ENCODE measurements at places on chromosomes 16 and 17.

GRCh38 chr16:57301126-57301817 is 16.8 kb upstream of the PLLP start:
- no peak for DNase-seq

- no peak for DNase-seq
Observed at GRCh38 chr17:10172241-10172741, 26.1 kb downstream of the GAS7 start.

GRCh38 chr16:11354733-11355574 is 9.7 kb downstream of the RMI2 start:
- DNase-seq: peak; percentile 56

- DNase-seq: no peak
Observed at GRCh38 chr16:35741546-35741945, 2282.1 kb downstream of the TP53TG3F start.

DNA sequence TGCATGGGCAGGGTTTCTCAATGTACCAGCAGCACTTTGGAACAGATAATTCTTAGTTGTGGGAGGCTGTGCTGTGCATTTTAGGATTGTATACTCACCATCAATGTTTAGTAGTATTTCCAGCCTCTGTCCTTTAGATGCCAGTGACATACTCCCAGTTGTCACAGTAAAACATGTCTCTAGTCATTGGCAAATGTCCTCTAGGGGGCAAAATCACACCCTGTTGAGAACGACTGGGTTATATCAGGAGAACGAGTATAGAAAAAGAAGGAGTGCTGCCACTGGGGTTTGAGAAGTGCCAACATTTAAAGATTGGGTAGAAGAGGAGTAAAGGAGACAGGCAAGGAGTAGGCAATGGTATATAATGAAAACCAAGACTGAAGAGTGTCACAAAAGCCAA is 37.9 kb upstream of the SMIM36 start:
- no peak for DNase-seq

DNA sequence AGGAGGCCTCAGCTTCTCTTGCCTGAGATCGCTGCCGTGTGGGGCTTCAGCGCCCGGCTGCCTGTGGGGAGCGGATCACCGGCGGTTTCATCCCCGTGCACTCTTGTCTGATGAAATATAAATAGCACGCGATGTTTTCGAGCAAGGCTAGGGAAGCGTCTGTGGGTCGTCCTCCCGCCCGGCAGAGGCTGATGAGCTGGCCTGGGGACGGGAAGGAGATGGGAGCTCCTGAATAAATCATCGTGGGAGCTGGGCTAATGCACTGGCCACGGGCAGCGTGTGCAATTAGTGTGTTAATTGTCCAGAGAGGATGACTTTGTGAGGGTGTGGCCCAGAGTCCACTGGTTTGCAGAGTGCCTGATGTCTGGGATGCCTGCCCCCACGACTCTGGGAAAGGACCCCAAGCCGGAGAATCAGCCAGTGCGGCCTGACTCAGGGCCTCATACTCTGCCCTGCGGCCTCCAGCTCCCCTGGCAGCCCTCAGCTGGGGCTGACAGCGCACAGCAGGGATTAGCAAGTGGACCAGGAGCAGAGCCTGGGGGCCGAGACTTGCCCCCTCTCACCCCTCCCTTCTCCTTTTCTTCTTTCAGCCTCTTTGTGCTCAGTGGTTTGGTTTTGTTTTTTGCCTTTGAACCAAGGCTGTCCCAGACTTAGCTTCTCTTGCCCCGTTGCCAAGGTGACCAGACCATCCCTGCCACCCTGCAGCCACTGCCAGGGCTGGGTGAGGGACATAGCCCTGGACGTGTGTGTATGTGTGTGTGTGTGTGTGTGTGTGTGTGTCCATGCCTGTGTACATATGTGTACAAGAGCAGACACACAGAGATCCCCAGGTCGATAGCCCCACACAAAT is 21.4 kb downstream of the KCNJ12 start:
- DNase-seq: no peak

- DNase-seq: no peak
Observed at GRCh38 chr16:49674351-49674851, 181.5 kb downstream of the ZNF423 start.

DNA sequence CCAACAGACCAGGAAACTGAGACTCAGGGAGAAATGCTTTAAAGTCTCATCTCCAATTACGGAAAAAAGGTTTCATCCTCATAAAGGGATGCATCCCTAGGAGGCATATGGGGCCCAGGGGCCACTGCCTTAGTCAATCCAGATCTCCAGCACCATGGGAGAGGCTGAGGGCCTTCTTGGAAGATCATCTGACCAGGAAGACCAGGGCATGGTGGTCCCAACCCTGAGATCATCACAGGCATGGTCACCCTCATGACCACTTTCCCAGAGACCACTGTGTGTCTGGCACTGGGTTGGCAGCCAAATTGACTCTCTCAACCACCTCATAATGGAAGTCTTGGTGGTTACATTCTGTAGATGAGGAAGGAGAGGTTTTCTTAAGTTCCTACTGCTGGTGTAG is 23.4 kb upstream of the CES5A start:
- no peak for DNase-seq

DNA sequence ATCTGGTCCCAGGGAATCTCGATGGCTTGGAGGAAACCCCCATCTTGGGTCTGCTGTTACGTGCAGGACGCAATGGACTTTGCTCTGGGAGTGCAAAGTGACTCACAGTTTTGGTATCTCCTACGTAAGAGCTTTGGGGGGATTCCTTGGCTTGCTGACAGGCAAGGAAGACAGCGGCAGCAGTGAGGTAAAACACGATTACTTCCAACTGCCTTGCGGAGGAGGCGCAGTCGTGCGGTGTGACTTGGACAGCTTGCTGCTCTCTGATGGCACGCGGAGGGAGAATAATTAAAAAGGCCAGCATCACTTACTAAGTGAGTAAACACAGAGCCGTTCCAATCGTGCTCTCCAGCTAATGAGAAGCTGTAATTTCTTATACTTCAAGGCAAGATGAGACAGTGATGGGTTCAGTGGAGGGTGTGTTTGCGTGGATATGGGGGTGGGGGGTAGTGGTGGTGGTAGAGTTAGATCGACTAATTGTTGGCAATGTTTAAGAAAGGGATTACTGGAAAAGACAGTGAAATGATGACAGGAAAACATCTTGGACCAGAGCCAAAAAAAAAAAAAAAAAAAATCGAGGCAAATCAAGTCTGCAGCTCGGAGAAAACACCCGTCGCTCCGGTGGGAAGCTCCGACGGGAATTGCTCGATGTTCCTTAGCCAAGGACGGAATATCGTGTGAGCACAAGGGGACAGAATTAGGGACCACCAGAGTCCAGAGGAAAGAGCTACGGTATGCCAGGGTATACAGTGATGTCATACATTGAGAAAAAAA is 184.8 kb upstream of the ZFHX3 start:
- no peak for DNase-seq

DNA sequence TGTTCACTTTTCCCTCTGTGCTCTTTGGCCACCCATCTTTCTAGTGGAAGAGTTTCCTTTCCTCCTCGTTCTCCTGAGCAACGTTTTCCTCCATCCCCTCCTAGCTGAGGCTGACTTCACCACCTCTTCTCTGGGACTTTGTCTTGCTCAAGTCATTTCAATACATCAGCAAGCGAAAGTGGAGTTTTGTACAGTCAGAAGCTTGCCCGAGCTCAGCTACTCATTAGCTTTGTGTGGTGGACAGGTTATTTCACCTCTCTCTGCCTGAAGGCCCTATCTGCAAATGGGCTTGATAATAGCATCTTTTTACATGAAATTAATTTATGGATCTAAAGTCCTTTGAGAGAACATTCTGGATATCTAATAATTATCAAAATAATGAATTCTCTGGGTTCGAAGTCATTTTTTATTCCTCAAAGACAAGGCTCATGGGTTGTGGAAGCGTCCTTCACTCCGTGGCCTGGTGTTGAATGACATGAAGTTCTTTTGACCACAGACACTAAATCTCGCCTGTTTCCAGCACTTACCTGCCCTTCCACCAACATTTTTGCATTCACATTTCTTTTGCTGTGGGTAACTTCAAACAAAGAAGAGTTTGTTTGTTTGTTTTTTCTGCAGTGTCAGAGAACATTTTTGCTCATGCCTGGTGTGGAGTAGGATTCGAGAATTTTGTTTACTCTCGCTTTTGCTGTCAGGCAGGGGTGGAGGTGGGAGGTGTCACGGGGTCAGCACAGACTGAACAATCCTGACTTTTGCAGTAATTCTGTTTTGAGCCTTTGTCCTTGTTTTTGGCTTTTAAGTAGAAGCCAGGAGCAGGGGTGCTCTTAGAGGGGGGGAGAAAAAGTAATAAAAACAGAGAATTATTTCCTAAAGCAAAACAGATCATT is 155.0 kb upstream of the CACNG5 start:
- no peak for DNase-seq

- no peak for DNase-seq
Observed at GRCh38 chr16:11302977-11303376, 21.8 kb upstream of the PRM1 start.

GRCh38 chr17:17295141-17295540 is 8.0 kb upstream of the NT5M start:
- no peak for DNase-seq

- DNase-seq: no peak
Observed at GRCh38 chr17:77616254-77616731, 342.2 kb upstream of the TNRC6C start.

DNA sequence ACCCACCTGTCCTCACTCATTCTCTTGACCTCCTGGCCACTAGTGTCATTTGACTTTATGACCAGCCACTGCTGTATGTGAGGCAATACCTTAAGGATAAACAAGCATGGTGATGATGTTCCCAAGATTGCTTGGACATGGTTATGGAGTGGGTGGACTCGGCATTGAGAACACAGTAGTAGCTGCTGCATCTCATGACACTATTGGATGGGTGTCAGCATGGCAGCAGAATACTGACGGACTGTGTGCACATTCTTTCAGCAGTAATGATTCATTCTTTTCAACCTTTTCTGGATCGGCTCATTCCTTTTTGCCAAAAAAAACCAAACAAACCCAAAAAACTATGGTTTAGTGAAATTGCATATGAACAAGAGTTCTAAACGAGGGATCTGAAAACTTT is 13.5 kb downstream of the SPECC1 start:
- DNase-seq: no peak
